ENCODE measurements at places on chromosomes 7 and 10.

GRCh38 chr10:52757773-52758172, 14.8 kb downstream of the MBL2 start:
- DNase-seq, result no peak

DNA sequence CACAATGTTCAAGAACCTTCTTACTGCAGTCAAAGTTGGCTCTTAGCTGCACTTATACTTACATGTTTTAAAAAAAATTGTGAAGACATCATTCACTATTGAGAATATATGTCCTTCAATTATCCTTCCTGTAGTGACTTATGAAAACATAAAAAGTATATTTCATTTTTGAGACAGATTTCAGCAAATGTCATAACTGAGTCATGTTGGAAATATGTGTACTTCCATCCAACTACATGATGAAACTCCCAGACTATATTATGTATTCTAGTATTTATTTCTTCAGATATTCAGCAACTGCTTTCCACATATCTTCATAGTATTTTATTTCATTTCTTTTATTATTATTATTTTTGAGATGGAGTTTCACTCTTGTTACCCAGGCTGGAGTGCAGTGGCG, 160.2 kb downstream of the ARHGAP12 start:
- DNase-seq, result no peak

GRCh38 chr10:47282005-47282656, 17.9 kb upstream of the GDF10 start:
- DNase-seq, result no peak

DNA sequence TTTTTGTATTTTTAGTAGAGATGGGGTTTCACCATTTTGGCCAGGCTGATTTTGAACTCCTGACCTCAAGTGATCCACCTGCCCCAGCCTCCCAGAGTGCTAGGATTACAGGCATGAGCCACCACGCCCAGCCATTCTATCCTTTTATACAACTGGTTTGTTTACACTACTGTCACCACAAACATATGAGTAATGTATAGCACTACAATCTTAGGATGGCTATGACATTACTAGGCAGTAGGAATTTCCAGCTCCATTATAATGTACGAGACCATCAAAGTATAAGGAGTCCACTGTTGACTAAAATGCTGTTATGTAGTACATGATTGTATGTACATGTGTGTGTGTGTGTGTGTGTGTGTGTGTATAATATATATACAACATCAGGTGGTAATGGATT, 1126.1 kb upstream of the LRRN3 start:
- no peak for DNase-seq

DNA sequence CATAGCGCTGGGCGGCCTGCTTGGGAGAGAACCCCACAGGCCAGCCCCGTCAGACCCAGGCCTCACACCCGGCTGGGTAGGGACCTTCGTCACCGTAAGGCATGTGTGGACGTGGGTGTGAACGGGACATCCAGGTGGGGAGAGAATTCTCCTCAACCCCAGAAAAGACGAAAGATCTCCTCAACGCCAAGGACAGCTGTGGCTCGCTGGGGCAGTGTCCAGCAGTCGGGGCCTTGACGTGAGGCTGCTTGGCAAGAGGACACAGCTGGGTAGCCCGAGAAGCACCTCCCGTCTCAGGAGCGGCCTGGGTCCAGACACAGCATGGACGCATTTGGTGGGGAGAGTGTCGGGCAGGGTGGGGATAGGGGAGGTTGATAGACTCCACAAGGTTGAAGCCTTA, 1.2 kb upstream of the SLIT1 start:
- no peak for DNase-seq

DNA sequence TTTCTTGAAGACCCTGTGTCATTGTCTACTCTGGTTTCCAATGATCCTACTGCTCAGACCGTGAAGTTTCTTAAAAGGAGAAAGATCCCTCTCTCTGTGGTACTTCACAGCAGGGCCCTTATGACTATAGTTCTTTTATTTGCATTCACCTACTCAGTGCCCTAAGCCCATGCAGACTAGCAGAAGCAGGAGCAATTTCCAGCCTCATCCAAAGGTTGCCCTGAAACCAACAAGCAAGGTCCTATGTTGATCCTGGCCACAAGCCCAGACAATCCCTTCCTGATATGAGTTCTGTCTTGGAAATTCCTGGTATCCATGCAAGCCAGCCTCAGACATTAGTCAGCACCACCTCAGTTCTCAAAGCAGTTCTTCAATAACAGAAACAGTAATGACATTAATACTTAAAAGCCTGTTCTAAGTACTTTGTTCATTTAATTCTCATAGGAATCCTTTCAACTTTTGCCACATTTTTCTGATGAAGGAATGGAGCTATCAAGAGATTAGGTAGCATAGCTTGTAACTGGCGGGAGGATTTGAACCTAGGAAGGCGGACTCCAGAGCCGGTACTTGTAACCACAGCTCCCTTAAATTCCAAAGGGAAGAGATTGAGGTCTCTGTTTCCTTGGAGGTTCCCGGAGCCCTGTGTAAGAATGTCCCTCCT, 58.1 kb upstream of the ST8SIA6 start:
- no peak for DNase-seq

DNA sequence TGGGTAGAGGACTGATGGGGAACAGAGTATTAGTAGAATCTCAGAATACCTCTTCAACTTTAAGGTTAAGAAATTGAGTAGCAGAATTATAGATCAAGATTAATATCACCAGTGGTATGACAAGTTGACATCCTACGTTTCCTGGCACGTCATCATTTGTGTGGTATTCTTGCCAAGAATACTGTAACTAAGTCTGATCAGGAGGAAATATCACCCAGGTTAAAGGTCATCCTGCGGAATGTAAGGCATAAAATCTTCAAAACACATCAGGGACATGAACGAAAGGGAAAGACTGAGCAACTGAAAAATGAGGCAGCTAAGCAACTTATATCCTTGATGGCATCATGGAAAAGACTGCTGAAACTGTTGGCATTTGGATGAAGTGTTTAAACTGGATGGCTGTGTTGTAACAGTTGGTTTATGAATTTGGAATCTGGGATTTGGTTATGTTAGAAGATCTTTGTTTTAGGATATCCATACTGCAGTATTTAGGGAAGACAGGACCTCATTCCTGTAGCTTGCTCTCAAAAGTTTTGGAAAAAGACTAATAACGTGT, 86.1 kb downstream of the TRIM24 start:
- no peak for DNase-seq

DNA sequence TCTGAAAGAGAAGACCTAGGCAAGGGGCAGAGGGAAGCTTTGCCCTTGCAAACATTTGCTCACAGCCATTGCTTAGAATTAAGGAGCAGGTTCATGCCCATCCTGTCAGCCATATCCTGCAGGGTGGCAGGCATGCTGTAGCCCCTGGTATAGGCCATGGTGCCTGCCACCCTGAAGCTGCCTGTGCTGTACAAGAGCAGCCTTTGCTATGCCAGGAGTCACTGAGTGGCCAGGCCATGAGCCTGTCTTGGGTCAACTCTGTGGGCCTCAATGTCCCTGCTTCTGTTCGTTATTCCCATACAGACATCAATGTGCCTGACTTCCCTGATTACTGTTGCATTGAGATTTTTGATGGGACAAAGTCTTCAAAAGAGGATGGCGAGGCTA, 368 bp upstream of the SVOPL start:
- no peak for DNase-seq

DNA sequence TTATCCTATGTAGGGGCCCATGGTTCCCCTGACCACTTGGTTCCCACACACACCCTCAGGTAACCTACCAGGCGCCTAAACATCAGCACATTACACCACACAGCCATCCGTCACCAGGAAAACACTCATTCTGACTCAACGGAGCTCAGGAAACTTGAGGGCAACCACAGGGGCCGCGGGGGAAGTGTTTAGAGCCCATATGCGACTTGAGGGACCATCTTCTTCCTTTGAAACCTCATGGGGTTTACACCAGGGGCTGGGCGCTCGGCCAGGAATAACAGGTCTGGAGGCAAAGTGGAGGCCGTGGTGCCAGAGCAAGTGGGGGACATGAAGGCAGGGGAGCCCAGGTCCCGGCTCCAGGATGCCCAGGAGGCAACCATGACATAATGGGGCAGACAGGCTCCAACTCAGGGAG, 1.5 kb downstream of the STX1A start:
- DNase-seq, result no peak

DNA sequence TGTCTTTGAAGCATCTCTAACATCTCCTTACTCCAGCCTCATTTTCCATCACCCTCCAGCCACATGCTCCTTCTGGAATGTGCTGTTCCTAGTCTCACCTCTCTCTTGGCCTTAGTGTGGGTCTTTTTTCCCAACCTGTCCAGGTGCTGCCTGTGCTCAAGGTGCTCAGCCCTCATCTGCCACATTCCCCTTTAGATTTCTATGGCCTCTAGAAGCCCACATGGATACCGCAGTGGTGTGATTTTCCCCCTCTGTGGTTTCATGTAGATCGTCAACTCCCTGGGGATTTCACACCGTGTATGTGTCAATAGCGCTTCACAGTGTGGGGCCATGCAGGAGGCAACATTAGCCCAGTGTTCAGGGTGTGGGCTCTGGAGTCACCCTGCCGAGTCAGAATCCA, 32.5 kb downstream of the BMPER start:
- DNase-seq, result no peak

- no peak for DNase-seq
Observed at GRCh38 chr7:99127636-99128035, 16.3 kb downstream of the SMURF1 start.

GRCh38 chr7:65915921-65916657, 43.2 kb downstream of the VKORC1L1 start:
- no peak for DNase-seq

DNA sequence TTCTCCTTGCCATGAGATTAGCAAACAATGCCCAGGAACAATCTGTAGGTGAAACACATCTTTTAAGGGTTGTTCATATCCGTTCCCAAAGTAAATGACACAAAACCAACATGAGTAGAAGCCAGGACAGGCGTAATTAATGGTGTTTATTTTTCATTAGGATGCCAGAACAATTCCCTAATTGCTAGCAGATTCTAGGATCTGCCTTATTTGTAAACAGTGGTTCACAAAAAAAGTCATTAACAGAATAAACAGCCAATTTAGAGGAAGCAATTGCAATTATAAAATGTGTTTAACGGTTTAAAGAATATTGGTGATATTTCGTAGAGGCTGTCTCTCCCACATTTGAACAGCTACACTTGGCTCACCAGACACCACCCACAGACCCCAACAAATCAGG, 250.6 kb upstream of the GPR26 start:
- no peak for DNase-seq

DNA sequence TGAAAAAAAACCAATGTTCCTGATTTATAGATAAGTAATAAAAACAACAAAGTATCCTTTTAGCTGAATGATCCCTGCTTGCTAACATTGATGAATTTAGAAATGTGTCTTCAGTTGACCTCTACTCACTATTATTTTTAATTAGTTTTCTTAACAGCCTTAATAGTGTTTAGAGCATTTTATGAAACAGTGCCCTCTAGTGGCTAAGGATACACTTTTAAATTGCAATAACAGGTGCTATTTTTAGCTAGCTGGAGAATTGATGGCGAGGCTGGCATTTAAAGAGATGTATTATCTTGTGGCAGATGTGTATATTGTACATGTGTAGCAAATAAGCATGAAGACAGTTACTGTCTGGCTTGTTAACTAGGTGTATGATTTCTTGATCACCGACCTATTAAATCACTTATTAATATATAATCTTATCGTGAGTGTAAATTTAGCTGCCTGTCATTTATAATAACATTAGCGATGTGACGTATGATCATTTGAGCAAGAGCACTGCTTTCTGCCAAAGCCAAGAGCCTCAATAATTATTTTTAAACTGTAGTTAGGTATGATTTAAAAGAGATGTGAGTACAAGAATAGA, 451.9 kb downstream of the DPP6 start:
- no peak for DNase-seq

DNA sequence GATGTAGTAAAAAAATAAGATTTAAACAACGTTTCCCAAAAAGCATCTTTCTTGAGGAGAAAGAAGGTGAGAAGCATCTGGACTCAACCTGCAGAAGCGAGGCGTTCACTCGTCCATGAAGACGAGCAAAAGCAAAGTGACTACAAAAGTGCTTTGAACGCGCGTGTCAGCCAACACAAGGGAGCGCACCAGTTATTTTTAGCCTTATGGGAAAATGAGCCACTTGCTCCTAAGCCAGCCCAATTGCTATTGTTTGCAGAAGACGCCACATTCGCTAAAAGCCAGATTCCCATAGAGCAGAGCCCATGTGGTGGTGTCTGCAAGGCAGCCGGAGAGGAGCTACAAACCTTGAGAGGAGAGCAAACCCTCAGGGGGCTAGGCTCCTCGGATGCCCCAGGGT, 122.5 kb downstream of the FAM53B start:
- DNase-seq, result no peak

DNA sequence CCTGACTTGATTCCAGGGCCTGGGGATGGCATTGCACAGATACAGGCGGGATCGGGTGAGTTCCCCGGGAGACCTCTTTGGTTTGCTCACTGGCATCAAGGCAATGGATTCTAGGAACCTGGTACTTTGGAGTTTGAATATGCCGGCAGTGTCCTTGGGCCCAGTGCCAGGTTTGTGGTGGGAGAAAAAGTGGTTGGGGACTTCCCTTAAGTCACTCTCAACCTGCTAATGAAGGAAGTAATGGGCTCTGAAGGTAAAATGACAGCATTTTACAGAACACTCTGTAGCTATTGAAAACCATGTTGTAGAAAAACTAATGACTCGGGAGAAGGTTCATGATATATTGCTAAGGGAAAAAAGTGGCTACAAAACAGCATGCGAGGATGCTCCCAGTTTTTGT, 129.9 kb downstream of the CFAP58 start:
- DNase-seq, result no peak

- DNase-seq, result no peak
Observed at GRCh38 chr10:48526011-48526821, 78.7 kb downstream of the ARHGAP22 start.

DNA sequence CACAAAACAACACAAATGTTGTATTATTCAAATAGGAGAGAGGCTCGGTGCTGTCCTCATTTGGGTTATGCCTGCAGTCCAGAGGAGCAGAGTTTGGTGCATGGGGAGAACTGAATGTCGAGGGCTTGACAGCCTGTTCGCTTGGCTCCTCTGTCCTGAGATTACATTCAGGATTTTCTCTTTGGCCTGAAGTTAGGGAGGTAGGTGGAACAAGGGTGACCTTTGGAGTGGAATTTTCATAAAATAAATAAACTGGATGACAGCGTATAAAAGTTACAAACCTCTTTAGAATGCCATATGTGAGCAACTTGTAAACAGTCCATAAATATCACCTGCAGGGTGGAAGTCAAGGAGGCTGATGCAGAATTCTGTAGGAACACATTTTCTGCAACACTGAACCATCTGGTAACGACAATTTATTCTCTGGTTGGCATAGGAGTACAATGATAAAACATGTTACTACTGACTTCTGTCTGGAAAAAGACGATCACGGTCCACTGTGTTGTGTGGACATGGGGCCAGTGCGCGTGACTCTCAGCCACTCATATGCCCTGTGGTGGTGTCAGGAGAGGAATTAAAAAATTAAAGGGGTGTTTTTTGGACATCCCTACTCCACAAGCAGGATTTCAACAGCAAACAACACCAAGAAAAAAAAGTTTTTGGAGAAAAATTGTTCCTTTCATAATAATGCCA, 33.2 kb downstream of the NRP1 start:
- no peak for DNase-seq

- no peak for DNase-seq
Observed at GRCh38 chr10:50988792-50989191, 85.5 kb upstream of the PRKG1 start.
